ENCODE measurements at places on chromosomes 5 and 9.

- DNase-seq: no peak
Observed at GRCh38 chr9:5265939-5266338, 34.7 kb downstream of the INSL4 start.

DNA sequence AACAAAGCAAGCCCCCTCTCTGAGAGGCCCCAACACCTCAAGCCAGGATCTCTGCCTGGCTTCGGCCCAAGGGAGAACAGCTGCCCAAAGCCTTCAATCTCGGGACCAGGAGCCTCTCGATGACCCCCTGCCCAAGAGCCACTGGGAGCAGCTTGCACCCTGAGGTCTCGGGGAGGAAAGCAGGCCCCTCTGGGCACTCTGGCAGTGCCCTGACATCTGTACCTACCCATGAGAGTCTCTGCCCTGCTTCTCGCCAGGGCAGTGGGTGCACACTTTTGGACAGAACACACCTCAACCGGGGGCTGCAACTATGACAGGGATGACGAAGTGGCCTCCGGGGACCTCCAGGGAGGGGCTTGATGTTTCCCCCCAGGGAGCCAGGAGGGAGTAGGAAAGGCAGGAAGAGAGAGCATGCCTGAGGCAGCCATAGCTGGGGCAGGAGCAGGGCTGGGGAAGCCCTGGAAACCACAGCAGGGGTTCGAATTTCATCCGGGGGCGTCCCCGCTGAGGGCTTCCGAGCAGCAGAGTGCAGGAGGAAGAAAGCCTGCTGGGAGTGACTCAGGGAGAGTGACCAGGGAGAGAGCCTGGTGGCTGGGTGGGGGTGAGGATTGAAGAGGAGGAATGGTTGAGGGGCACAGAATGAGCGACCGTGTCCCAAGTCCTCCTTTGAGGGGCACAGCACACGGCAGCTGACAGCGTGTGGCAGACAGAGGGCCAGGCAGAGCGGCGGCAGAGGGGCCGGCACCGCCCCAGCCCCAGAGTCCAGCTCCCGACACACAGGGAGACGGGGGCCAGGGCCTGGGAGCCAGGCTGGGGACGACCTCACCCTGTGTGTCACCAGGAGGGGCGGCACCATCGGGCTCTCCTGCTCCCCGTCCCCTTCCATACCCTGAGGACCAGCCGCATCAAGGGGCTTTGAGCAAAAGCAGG is 1.8 kb downstream of the LPCAT1 start:
- no peak for DNase-seq

- DNase-seq: peak; percentile 53
Observed at GRCh38 chr9:112097712-112098688, 77.1 kb downstream of the SUSD1 start.

DNA sequence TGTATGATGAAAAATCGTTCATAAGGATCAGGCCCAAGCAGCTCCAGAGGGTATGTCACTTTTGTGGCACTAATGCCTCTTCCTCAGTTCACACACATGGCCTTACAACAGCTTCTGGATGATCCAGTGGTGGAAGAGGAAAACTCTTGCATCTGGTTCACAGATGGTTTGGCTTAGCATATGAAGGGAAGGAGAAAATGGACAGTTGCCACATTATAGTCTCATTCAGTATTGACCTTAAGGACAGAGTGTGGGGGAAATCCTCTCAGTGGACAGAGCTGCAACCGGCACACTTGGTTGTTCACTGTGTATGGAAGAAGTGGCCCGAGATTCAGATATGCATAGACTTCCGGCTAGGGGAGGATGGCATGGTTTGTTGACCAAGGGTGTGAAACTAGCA is 22.8 kb downstream of the C9orf57 start:
- no peak for DNase-seq

DNA sequence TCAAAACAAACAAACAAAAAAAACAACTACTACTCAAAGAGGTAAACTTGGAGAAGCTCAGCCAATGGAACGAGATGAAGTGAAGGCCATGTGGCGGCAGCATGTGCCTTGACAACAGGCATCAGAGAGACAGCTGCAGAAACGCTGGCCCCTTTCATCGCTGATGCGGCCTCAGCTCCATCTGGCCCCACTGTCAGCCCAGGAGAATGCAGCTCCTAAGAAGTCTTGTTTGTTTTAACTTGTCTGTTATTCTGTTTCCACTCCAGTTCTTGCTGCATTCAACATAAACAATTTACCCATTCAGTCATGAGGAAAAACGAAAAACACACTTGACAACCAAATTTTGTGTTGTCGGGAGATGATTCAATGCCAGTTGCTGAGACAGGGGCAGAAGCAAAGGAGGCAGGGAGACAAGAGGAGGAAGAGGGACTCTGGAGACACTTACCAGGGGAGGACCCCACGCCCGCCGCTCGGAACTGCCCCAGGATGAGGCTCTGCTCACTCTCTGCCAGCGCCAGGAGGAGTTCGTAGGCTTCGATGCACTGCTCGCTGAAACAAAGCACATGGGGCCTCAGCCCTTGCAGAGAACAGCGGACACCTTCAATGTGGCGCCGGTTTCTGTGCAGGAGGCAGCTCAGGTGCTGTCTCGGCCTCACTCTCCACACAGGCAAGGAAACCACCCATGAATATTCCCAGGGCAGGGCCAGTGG is 91.2 kb downstream of the DCP2 start:
- DNase-seq: no peak

DNA sequence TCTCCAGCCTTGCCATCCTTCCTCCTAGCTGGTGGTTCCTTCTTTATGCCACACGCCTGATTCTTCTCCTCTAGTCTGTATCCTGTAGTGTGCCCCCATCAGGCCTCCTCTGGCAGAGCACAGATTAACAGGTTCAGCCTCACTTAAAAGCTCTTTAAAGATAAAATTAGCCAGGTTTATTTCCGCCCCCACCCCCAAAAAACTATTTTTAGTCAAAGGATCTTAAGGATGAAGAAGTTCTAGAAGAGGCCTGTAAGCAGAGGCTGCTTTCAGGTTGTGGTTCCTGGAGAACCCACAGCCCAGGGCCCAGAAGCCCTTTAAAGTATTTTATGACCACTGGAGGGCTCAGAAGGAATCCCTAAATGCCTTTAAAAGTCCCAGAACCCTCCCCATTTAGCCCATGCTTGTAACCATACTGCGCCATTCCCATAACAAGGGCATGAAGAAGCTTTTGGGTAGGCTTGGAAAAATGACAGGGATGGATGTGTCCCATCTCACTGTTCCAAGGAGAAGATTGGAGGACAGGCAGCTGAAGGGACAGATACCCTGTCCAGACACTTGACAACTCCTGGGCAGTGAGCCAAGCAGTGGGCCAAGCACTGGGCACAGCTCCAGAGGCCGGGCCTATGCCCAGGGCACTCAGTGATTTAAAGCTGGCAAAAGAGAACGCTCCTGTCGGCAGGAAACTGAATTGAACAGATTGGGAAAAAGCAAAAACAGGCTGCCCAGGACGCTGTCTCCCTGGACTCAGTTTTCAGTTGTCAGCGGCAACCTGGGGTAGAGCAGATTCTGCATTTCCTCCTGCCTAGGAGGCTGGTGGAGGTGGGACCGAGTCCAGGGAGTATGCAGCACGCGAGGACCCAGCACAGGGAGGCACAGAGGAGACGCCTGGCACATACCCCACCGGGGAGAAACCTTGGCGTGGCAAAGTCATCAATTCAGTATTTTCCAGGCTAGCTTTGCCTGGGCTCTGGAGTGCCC is 106.3 kb upstream of the SSBP2 start:
- DNase-seq: peak; percentile 97

DNA sequence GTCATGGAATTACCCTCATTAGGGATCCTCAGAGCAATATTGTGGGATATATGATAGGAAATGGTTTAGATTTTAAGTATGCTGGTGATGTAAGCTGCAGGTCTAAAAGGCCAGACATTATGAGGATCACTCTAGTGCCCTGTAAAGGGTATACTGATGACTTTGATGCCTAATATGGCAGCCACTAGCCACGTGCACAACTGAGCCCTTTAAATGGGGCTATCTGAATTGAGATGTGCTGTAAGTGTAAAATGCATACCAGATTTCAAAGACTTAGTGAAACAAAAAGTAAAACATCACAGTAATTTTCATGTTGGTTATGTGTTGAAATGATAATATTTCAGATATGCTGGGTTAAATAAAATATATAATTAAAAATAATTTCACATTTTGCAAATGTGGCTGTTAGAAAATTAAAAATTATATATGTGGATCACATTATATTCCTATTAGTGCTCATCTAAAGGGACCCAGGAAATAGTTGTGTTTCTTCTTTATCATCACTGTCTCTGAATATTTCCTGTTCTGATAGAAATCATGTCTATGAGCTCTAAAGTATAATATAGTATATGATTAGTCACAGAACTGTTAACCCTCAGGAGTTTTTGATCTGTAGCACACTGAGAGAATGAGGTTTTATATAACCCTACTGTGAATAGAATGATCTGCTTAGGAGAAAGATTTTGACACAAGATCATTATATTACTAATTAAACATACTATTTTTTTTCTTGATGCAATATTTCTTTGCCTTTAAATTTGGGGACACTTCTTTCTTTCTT is 50.1 kb downstream of the OSTF1 start:
- no peak for DNase-seq

DNA sequence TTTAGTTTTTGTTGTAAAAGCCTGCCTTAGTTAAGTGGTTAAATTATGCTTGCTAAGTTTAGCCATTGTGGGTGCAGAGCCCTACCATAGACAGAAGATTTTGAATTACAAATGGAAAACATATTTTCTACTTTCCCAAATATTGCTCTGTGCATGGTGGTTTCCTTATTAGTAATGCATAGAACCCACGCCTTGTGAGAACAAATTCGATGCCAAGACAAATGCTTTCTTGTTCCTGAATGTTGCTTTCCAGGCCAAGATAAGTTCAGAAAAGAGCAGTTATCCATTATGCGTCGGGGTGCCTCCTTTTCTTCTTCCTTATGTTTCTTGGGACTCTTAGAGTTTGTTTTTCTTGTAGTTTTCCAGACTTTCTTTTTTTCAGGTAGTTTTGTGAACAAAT is 31.0 kb upstream of the GARNL3 start:
- no peak for DNase-seq

- DNase-seq: no peak
Observed at GRCh38 chr9:37969130-37969529, 65.2 kb upstream of the SLC25A51 start.

DNA sequence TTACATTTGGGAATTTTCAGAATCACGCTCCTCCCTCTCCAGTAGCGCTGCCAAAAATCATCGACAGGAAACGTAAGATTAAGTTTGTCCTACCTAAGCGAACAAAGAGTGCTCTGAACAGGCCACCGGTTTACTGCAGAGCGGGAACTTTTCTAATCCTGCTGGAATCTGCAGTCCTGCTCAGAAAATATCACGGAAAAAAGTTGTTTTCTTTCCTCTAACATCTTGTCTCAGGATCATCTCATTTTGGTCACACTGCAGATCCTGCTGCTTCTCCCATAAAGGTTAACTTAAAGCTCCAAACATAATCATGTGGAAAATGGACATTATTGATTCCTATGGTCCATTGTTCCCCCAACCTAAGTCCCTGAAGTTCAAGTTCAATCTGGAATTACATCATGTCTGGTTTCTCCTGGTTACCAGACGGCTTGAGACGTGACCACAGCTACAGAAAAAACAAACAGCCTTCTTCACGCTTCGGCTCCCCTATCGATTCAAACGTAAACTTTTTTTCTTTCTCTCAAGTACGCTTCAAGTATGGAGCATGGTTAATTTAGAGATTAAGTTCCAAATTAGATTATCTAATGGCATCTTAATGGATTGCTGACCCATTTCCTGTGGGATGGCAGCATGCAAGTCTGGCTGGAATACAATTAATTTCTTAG is 217.6 kb downstream of the NFIB start:
- DNase-seq: peak; percentile 18

GRCh38 chr5:66810848-66811261 is 214.7 kb downstream of the MAST4 start:
- DNase-seq: no peak

- no peak for DNase-seq
Observed at GRCh38 chr5:110572729-110573128, 153.7 kb downstream of the TMEM232 start.

GRCh38 chr9:72396247-72397091 is 31.5 kb upstream of the ZFAND5 start:
- DNase-seq: no peak

- no peak for DNase-seq
Observed at GRCh38 chr9:92590377-92590776, 54.6 kb upstream of the ECM2 start.

GRCh38 chr5:86806206-86806605 is 188.5 kb downstream of the COX7C start:
- no peak for DNase-seq

- no peak for DNase-seq
Observed at GRCh38 chr5:136065588-136065987, 36.8 kb downstream of the TGFBI start.

DNA sequence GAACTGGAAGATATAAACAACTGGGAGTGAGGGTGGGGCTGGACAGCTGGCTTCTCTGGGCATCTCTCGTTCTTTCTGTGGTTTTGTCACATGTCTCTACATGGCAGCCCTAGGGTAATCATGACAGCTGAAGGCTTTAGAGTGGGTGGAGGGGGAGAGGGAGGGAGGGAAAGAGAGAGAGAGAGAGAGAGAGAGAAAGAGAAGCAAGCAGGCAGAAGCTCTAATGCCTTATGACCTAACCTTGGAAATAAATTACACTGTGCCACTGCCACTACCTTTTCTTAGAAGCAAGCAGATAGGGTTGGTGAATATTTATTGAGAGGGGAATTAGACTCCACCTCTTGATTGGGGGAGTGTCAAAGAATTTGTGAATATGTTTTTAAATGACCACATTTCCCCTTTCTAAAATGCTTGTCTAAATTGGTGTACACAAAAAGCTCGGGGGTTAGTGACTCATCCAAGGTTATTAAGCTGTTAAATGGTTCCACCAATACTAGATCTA is 2.6 kb upstream of the DAPK1 start:
- no peak for DNase-seq

GRCh38 chr5:138748630-138749081 is 4.6 kb upstream of the CTNNA1 start:
- no peak for DNase-seq

GRCh38 chr5:170426149-170426767 is 37.1 kb upstream of the KCNMB1 start:
- DNase-seq: no peak

GRCh38 chr5:111511831-111512374 is 432 bp downstream of the STARD4 start:
- peak; percentile 77 for DNase-seq
